Transverse colon (tissue), 4 donors: ENCODE measurements at places on chromosomes 3 and 15. TPM values are rescaled to one million over a fixed set of nuclear protein-coding genes. Genes with fewer than 3 reads are reported as not detected.

DNA sequence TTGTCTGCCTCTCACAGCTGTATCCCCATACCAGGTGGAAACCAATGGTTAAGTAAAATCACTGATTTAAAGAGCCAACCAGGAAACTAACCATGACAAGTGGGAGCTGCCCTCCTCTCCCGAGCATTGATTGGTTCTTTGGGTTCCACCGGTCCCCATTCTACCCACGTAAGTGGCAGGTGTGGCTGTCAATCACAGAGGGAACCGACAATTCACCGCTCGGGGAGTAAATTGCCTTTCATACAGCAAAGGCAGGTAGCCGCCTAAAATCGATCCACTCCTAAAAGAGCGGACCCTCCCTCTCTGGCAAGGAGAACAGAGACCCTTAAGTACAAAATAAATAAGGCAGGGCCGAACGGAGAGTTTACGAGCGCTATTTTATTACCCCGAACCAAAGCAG, 1.2 kb downstream of the ERC2 start:
- DNase-seq = peak; percentile 70
- H3K27ac ChIP-seq = no peak overlapping the region
- no peak overlapping the region for H3K4me3 ChIP-seq
- H3K36me3 ChIP-seq = no peaks in the 10 kb centered on the region
- H3K27me3 ChIP-seq = peaks cover 69% of the 10 kb centered on the region

DNA sequence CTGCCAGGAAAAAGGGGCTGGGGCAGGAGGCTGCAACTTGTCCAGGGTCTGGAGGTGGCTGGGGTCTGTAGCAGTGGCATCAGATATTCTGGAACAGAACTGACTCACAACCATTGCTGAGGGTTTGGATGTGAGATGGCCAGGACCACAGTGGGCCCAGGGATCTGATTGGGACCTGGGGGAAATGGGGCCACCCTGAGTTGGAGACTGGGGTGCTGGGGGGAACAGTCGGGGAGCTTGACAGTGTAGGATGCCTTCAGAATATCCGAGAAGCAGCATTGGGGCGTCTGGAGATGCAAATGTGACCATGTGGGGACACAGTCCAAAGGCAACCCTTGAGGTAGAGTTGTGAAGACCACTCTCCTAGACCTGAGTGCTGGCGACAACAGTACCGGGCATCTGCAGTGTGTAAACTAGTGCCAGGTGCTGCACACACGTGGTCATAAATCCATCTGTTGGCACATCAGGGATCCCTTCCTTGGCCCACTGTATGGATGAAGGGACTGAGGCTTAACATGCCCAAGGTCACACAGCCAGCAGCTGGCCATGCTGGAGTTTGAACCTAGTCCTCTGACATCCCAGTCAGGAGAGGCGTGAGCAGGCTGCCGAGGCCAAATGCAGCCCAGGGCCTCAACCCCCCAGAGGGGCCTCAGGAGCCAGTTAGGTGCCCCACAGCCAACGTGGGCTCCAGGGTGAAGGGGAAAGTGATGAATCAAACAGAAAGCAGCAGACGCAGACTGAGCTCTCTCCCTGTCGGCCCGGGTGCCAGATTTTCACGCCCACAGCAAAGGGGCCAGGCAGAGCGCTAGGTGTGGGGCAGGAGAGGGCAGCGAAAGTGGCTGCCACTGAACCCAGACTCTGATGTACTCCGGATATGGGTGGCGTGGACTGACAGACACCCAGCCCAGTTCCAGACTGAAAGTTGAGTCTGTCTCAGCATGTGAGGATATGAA, 18.8 kb downstream of the HEMK1 start:
- H3K4me1 ChIP-seq = peaks cover 10% of the 10 kb centered on the region
- H3K36me3 ChIP-seq = no peaks in the 10 kb centered on the region
- H3K27me3 ChIP-seq = no peaks in the 10 kb centered on the region
- H3K27ac ChIP-seq = no peak overlapping the region

DNA sequence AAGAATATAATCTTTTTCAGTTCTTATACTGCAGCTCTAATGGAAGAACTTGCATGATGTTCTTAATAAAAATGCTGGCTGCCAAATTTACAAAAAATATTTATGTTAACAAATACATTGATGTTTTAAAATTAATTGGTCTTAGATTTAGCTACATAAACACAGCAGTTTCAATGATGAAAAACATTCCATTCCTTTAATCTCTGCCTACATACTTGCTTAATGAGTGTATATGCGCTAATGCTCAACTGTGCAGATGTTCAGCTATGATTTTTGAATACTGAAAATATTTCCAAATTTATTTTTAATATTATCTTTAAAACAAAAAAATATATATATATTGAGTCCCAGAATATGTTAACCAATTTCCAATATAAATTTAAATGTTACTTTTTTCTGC, 867.4 kb downstream of the ROBO1 start:
- no peak for DNase-seq
- H3K27ac ChIP-seq = no peak overlapping the region
- no peaks in the 10 kb centered on the region for H3K36me3 ChIP-seq
- no peak overlapping the region for H3K4me3 ChIP-seq
- H3K4me1 ChIP-seq = no peaks in the 10 kb centered on the region
- no peaks in the 10 kb centered on the region for H3K27me3 ChIP-seq

Gene AGTR1
- total RNA-seq = 10.2 TPM

DNA sequence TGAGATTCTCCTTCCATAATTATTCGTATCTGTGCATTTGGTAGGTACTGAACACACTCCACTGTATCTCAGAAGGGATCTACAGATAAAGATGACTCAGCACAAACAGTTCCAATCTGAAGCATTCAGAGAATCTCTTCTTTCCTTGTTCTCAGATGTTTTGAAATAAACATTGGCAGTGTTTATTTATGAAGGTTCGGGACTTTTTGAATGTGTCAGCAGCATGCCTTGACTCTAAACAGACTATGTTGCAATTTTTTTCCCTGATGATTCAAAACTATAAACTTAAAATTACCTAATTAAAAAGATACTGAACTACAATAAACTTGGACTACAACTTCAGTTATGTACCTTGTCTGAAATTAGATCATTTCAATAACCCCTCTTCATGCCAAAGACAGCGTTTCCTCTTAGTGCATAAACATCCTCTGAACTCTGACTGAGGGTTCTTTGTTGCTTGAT, 612.9 kb upstream of the TBL1XR1 start:
- no peaks in the 10 kb centered on the region for H3K27me3 ChIP-seq
- H3K4me1 ChIP-seq = peaks cover 21% of the 10 kb centered on the region
- H3K36me3 ChIP-seq = no peaks in the 10 kb centered on the region
- peak overlapping the region; percentile 15 for H3K27ac ChIP-seq

Gene IQCF5
- not detected for total RNA-seq

- H3K27me3 ChIP-seq = no peaks in the 10 kb centered on the region
- H3K4me1 ChIP-seq = peaks cover 28% of the 10 kb centered on the region
- H3K27ac ChIP-seq = peak overlapping the region; percentile 47
- H3K4me3 ChIP-seq = no peak overlapping the region
- no peak for DNase-seq
These were observed 113.8 kb downstream of the AKAP13 start for GRCh38 chr15:85494048-85494777.

Gene AMT
- 24.3 TPM for total RNA-seq

- no peaks in the 10 kb centered on the region for H3K36me3 ChIP-seq
- no peak for DNase-seq
- no peaks in the 10 kb centered on the region for H3K27me3 ChIP-seq
- H3K4me3 ChIP-seq = no peak overlapping the region
These were observed 5.2 kb upstream of the CD200R1 start for GRCh38 chr3:112980080-112980479.

Gene CPOX
- 30.7 TPM for total RNA-seq

- no peak overlapping the region for H3K27ac ChIP-seq
- DNase-seq = no peak
- H3K36me3 ChIP-seq = no peaks in the 10 kb centered on the region
- no peak overlapping the region for H3K4me3 ChIP-seq
- no peaks in the 10 kb centered on the region for H3K4me1 ChIP-seq
These were observed 272.5 kb downstream of the TBC1D5 start for GRCh38 chr3:17469954-17470353.
